Left kidney (tissue), 8 donors: ENCODE measurements at places on chromosomes 5 and 9. TPM values are rescaled to one million over a fixed set of nuclear protein-coding genes. Genes with fewer than 3 reads are reported as not detected.

Gene PTAR1
- polyA plus RNA-seq: 65.9 TPM

Gene SPATA31A3
- not detected for polyA plus RNA-seq

Gene GALNT10
- 24.6 TPM for polyA plus RNA-seq

DNA sequence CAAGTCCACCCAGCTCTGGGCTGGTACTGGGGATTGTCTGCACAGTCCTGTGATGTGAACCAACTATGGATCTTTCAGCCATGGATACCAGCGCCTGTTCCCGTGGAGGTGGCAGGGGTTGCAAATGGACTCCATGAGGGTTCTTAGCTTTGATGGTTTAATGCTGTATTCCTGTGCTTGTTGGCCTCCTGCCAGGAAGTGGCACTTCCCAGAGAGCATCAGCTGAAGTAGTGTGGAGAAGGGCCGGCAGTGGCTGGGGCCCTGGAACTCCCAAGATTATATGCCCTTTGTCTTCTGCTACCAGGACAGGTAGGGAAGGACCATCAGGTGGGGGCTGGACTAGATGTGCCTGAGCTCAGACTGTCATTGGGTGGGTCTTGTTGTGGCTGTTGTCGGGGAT, 1104.8 kb upstream of the COX7C start:
- DNase-seq: no peak

DNA sequence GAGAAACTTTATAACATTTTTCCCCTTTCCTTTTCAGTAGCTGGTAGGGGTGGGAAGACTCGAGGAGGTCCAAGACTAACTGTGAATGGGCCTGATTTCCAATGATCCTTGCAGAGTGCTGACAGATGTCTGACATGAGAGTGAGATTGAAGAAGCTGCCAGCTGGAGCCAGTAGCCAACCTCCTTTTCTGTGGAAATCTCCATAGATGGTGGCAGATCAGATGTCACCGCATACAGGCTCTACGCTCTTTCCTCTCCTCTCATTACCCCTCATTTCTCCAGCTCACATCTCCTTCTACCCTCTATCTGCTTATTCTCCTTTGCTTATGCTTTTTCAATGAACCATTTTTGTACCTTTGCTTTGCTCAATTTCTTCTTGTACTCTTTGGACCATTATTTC, 395.2 kb upstream of the TNC start:
- DNase-seq: no peak

GRCh38 chr5:139839232-139839815, 43.7 kb downstream of the PSD2 start:
- no peak for DNase-seq
